Dermis blood vessel endothelial cell (primary cell): ENCODE measurements at places on chromosomes 3 and 15.

- no peak for DNase-seq
Measured at GRCh38 chr15:58340176-58340575, 91.6 kb upstream of the LIPC start.

GRCh38 chr3:156474560-156475389 lies 80.1 kb downstream of the SSR3 start:
- DNase-seq: no peak

GRCh38 chr3:11306817-11307589 lies 34.8 kb downstream of the ATG7 start:
- DNase-seq: peak; percentile 78

GRCh38 chr3:172087602-172088580 lies 48.5 kb downstream of the FNDC3B start:
- DNase-seq: peak; percentile 30

- peak; percentile 14 for DNase-seq
Measured at GRCh38 chr3:42476225-42477125, 26.0 kb upstream of the VIPR1 start.

- no peak for DNase-seq
Measured at GRCh38 chr3:55984626-55985025, 483.6 kb downstream of the ERC2 start.

GRCh38 chr15:95872366-95872771 lies 458.1 kb upstream of the NR2F2 start:
- no peak for DNase-seq

DNA sequence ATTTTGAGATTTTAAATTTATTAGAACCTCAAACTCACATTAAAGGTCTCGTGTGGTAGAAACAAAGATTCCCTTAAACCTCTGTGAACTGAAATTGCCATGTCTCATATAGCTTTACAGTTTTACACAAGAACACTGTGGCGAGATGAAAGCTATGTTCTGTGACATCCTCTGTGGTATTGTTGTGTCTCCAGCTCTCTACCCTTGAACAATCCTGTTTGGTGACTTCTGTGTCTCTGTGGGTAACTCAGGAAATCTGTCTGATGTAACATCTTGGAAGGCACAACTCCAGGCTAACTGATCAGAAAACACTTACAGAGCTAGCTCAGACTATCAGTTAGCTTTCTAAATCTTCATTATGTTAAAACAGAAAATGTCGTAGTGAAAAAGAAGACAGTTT lies 318.8 kb upstream of the GBE1 start:
- peak; percentile 70 for DNase-seq

DNA sequence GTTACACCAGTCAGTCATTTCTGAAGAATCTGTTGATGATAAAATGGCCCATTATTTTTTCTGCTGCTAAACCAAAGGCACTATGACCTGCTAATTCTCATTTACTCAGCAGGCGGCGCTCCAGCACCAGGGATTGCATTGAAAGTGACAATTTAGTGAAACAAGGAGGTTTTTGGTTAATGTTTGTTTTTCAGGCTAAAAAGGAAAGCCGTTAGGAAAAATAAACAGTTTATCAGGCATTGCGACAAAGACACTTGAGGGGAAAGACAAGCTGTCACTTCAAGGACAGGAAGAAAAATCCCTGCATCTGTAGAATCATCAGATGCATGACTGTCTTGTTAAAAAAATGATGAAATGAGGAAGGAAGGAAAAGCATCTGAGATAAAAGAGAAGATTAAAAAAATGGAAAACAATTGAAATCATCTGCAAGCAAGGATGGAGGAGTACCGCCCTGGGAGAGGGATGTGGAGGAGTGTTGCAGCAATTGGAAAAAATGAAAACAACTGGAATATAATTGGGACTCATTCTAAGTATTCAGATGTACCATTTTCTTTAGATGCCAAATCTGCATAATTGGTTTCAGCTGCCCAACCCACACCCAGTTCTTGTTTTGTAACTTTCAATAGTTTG lies 54.0 kb downstream of the NR1D2 start:
- peak; percentile 73 for DNase-seq

DNA sequence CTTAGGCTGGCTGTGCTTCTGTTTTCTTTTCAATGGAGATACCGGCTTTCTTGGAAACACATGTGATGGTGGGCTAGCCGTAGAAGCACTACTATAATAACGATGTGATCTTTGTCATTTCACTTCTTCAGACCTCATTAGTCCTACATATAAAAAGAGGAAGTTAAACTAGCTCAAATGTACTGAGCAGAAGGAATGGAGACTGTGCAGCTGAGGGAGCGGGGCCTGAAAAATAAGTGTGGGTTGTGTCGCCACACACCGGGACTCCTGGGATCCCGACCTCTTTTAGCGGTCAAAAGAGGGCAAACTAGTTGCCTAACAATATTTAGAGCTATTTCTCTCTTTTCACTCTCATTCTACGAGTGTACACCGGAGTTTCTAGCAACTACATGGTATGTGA lies 1.0 kb upstream of the RNF7 start:
- DNase-seq: no peak

DNA sequence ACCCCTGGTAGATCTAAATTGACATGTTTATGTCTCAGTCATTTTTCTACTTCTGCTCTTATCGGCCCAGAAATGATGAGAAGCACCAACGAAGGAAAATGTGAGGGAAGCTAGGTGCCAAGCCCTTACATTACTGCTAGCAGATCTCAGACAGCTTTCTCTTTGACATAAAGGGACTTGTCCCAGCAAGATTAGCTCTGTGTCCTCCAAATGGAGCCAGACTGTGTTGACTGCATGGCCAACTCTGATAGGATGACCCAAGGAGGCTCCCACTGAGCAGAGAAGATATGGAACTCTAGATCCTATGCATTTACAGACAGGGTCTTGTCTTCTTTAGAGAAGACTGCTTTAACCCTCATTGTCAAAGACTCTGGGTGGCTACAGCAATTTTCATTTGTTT lies 2.8 kb upstream of the MCTP2 start:
- no peak for DNase-seq

- peak; percentile 17 for DNase-seq
Measured at GRCh38 chr3:107627962-107628542, 105.3 kb downstream of the BBX start.
